ENCODE measurements at places on chromosomes 1 and 21.

- no peak for DNase-seq
Observed at GRCh38 chr1:184417916-184418315, 31.1 kb downstream of the C1orf21 start.

DNA sequence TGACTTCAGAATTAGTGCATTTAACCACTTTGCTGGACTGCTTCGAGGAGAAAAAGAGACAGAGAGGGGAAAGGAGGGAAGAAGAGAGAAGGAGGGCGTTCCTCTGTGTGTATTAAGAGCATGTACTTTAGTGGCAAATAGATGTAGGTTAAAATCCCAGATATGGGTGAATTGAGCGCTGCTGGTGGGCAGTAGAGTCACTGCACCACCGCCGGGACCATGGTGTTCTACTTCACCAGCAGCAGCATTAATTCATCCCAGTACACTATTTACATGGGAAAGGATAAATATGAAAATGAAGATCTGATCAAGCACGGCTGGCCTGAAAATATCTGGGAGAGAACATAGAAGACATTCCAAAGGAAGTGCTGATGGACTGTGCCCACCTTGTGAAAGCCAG is 20.9 kb upstream of the PPIE start:
- no peak for DNase-seq

- no peak for DNase-seq
Observed at GRCh38 chr1:165235155-165235776, 121.2 kb downstream of the LMX1A start.

GRCh38 chr1:156727926-156728598 is at the start of gene METTL25B:
TSS of gene METTL25B (plus strand) at chr1:156728469. CDS start at chr1:156729105, 636 bp downstream.
- DNase-seq = peak; percentile 82

GRCh38 chr1:159927211-159927848 is 2.0 kb upstream of the TAGLN2 start:
- no peak for DNase-seq

Data from CD4-positive, alpha-beta T cell treated with Interferon alpha-2 for 1 hour (primary cell).